ENCODE measurements at places on chromosomes 5 and 9.

DNA sequence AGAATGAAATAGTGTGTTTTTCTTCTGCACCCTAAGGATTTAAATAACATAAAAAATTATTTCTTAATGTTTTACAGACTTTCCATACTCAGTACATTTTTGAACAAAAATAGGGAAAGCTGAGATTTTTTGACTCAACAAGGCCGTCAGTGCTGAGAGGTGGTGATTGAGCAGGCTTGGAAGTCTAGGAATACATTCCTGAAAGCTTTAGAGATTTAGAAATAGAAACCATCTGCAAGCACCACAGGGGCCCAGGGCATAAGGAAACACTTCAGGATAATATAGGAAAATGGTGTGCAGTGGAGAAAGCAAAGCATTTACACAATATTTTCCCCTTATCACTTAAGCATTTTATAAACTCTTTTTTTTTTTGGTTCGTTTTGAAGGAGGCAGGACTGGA is 5.2 kb downstream of the BASP1 start:
- no peak for DNase-seq

- DNase-seq = no peak
These were observed 293.5 kb downstream of the ASTN2 start for GRCh38 chr9:117121316-117121715.

GRCh38 chr5:160466889-160467554 is 45.4 kb downstream of the PTTG1 start:
- DNase-seq = no peak

GRCh38 chr9:116497095-116497890 is 189.8 kb upstream of the TRIM32 start:
- DNase-seq = no peak

DNA sequence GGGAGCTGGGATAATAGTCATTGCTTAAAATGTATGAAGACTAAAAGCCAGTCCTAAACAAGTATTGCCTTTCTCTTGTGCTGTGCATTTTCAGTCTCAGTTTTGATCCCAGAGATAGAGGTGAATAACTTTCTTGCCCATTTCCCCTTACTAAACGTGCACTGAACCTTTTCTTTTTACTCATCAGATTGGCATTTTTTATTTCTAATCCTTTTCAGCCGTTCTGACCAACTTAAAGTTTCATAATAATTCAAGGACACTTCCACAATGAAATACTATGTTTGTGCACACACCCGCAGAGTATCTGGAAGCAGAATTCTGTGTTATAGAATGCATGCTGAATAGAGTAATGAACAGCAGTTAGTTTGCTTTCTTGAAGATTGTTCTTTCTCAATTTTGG is 343.6 kb downstream of the LRRC70 start:
- no peak for DNase-seq

DNA sequence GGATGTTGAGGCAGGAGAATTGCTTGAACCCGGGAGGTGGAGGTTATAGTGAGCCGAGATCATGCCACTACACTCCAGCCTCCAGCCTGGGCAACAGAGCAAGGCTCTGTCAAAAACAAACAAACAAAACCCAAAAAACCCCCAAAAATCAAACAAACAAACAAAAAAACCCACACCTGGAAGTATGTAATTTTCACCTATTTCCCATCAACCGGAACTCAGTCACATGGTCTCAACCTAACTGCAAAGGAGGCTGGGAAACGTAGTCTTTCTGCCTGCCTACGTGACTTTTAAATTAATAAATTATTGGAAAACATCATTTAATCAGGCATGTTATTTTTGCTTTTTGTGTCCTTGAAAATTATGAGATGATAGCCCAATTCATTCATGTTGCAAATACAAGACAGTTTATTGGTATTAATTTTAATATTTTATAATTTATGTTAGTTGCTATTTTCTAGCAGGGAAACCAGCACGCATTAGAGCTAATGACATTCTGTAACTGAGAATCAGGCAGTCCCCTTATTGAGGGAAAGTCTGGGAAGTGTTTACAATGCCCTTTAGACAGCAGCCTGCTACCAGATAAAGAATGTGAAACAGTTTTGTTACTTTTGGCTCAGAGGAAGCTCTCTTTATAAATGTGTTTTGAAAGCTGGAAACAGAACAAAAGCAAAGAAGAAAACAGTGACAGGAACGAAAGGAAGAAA is 110.3 kb downstream of the NXNL2 start:
- no peak for DNase-seq

DNA sequence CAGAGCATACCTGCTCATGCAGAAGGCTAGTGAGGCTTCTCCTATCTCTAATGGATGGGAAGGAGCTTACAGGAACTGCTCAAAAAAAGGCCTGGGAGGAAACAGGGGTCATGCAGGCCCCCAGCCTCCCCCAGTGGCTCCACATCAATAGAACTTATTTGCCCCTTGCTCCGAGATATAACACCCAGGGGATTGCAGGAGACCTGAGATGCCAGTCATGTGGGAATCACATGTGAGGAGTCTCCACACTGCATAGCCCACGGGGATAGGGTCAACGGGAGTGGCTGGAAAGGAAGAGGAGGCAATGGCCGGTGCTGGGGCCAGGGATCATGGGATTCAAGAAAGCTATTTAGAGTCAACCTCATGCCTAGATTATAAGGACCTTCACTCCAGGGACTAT is 76.2 kb downstream of the NRG2 start:
- DNase-seq = no peak

DNA sequence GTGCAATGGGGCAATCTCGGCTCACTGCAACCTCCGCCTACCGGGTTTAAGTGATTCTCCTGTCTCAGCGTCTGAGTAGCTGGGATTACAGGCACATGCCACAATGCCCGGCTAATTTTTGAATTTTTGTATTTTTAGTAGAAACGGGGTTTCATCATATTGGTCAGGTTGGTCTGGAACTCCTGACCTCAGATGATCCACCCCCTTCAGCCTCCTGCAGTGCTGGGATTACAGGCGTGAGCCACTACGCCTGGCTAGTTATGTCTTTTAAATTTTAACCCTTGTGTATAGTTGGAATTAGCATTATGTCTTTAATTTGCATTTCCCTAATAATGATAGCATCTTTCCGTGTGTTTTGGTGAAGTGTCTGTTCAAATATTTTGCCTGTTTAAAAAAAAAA is 11.5 kb downstream of the GPBP1 start:
- no peak for DNase-seq

DNA sequence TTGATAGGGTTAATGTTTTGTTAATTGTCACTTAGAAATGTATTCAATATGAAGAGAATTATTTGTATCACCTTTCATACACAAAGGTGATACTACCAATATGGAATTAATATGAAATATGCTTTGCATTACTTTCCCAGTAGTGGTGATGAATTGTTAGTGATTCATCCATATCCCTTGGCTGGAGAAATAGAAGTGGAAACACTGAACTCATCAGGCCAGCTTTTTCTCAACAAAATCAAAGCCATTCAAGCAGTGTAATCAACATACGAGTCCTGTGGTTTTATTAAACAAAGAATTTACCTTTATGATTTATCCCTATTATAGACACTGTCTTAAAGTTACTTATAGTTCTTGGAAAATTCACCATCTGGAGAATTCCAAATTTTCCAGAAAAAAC is 264.0 kb upstream of the MEF2C start:
- DNase-seq = no peak

GRCh38 chr5:112823656-112824055 is 37.4 kb upstream of the SRP19 start:
- DNase-seq = no peak

GRCh38 chr5:115180165-115180709 is 10.5 kb upstream of the TRIM36 start:
- peak; percentile 35 for DNase-seq

DNA sequence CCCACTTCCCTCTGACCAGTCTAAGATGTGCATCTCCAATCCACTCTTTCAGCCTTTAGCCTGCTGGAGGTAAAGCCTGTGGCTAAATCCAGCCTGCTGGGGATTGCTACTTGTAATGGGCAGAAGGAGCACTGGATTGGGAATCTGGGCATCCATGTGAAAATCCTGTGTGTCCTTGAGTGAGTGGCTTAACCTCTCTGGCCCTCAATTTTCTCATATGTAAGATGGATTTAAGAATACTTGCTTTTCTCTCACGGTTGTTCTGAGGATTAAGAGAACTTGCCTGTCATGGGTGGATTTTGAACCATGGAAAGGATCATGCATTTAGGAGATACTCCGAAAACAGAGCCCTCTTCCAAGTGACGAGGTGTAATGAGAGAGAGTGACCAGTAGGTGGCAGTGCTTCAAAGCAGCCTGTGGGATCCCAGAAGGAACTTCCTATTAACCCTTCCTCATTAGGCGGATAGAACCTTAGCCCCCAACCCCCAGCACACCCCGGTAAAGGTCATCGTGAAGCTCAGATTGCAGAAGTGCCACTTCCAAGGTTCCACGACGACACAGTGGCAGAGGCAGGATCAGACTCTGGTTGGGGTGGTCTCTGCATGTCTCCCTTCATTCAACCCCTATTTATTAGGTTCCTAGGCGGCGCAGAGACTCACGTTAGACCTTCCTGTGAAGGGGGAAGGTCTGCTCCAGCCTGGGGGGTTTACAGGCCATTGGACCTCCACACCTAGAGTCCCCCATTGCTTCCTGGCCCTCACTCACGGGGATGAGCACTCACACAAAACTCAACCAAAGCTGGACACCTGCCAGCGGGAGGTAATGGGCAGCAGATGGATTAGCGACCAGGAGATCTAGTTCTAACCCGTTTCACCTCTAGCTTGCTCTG is 68.7 kb upstream of the ZNF618 start:
- DNase-seq = no peak

GRCh38 chr9:109086221-109086620 is 33.5 kb downstream of the TMEM245 start:
- DNase-seq = no peak

GRCh38 chr5:170444969-170445505 is 55.9 kb upstream of the KCNMB1 start:
- no peak for DNase-seq

- DNase-seq = no peak
These were observed 175.4 kb downstream of the SLIT3 start for GRCh38 chr5:169125571-169125970.

- DNase-seq = no peak
These were observed 488 bp upstream of the MCTP1 start for GRCh38 chr5:95285409-95285755.

DNA sequence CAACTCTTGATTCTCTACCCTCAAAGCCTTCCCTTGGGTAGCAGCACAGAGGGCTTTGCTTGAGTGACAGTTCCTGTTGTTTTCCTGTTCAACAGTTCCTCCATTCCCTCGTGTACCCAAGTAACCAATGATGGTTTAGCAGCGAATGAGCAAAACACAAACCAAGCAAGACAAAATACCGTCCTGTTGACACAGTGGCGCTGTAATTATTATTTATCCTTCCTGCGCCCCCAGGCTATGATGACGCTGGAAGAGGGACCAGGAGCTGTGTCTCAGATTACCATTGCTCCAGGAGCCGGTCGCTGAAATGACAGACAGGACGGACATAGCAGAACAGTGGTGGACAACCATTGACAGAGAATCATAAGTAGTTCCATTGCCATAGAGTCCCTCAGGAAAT is 154.8 kb downstream of the GADD45G start:
- no peak for DNase-seq

DNA sequence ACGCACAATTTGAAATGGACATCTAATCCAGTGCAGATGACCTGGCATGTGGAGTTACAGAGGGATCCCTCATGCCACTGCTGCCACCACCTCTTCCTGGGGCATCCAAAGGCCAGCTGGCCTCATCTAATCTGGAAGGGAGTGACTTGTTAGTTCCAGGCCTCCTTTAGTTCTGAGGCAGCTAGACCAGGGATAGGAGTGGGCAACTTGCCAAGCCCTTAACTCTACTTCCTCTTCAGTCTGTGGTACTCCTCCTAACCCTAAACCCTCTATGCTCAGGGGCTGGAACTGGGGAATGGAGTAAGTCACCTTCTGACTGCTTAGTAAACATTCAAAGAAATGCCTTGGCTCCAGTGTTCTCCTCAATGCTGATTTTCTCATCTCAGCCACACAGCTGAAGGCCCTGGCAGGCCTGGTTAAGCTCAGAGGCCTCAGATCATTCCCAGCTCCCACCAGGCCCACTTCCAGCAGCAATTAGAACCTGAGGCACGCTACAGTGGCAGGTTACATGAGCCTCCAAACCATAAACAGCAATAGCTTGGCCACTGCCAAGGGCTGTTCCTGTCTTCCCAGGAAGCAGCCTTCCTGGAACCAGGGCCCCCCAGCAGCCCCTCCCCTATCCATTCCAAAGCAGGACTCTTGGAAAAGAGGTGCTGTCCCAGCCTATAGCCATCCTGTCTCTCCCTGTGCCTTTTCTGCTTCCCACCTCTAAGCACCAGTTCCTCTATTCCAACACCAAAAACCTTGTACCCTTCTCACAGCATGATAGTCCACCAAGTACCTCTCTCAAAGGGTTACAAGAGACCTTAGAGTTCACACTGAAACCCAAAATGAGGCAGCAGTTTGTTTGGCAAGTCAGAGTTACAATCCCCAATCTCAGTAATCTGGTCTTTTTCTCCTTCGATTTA is 2.0 kb downstream of the EIF4EBP3 start:
- no peak for DNase-seq

DNA sequence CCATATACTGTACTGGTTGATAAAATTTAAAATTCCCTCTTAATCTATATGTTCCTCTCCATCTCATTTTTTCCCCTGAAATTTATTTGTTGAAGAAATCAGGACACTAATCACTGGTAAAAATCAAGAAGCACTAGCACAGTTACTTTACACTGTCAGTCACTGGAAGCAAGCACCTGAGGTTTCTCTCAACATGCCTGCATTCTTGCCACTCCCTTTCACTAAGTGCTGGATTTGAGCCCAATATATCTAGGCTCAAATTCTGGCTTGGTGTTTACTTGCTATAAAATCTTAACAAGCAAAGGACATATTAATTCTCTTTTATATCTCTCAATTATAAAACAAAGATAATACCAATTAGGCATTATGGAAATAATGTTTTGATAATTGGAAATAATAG is 58.6 kb downstream of the DIAPH1 start:
- no peak for DNase-seq

- no peak for DNase-seq
These were observed 329.2 kb downstream of the EBF1 start for GRCh38 chr5:158770506-158770905.

DNA sequence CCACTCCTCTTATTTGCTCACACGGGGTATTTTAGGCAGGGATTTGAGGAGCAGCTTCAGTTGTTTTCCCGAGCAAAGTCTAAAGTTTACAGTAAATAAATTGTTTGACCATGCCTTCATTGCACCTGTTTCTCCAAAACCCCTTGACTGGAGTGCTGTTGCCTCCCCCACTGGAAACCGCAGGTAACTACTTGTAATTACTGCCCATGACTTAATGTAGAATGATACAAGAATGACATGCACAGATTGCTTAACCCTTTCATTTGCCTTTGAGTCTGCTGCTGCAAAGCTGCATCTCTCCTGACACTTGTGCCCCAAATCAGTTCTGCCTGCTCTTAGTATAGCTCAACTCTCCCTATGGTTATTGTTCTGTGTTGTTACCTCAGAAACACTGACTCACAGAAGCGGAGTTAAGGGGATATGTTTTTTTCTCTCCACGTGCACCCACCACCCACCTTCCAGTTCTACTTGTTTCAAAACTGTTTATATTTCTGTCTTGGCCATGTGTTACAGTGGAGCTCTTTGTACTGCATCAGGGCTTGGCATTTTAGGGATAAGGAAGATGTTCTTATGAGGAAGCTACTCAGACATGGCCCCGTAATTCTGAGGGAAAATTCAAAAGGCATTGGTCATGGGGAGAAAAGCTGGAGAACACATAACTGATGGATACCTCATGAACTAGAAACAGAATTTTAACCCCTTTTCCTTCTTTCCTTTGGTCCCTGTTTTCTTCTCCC is 2.3 kb downstream of the ADRB2 start:
- no peak for DNase-seq

Measured in activated naive CD4-positive, alpha-beta T cell treated with anti-CD3 and anti-CD28 coated beads, Interleukin-2, amount 50 U/mL, for 72 hours (primary cell).